Testis (tissue), 5 donors: ENCODE measurements at places on chromosomes 11 and 22. TPM values are rescaled to one million over a fixed set of nuclear protein-coding genes. Genes with fewer than 3 reads are reported as not detected.

The XKR3 gene
- total RNA-seq = 4.1 TPM

The HINFP gene
- total RNA-seq = 58.3 TPM

GRCh38 chr11:75595429-75595828 lies 33.4 kb downstream of the SERPINH1 start:
- DNase-seq = no peak

DNA sequence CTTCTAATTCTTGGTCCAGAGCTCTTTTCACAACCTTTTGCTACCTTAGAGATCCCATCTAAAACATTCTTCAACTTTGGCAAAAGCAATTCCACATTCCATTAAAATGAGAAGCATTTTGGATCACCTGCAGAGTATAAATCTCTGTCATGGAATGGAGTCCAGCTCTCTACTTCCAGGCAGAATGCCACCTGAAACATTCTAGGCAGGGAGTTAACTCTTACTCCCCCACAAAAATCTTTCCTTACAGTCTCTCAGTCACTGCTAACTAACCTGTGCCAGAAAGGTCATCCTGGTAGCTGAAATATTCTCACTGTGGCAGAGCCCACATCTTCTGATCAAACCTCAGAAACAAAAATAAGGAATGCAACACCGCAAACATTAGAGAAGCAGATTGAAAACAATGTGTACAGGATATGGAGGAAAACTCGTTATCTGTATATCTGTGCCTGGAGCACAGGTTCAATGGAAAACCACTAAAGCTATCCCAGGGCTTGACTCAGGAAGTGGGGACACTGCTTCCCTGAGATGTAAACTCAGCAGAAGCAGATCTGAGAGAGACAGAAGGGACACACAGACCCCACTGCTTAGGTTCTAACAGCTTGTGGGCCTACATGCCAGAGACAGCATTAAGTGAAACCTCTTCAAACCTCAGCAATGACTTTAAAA lies 78.9 kb downstream of the KCNC1 start:
- no peak for DNase-seq

DNA sequence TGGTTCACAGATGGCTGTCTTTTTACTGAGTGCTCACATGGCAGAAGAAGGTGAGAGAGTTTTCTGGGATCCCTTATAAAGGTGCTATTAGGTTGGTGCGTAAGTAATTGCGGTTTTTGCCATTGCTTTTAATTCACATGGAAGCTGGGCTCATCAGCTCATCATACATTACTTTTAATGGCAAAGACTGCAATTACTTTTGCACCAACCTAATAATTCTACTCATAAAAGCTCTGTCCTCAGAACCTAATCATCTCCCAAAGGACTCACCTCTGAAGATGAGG lies 23.0 kb downstream of the RCN1 start:
- DNase-seq = no peak

- DNase-seq = no peak
These were observed 22.6 kb downstream of the MMP26 start for GRCh38 chr11:4727171-4727570.
